ENCODE measurements at places on chromosomes 7 and 10. TPM values are rescaled to one million over a fixed set of nuclear protein-coding genes. Genes with fewer than 3 reads are reported as not detected.

DNA sequence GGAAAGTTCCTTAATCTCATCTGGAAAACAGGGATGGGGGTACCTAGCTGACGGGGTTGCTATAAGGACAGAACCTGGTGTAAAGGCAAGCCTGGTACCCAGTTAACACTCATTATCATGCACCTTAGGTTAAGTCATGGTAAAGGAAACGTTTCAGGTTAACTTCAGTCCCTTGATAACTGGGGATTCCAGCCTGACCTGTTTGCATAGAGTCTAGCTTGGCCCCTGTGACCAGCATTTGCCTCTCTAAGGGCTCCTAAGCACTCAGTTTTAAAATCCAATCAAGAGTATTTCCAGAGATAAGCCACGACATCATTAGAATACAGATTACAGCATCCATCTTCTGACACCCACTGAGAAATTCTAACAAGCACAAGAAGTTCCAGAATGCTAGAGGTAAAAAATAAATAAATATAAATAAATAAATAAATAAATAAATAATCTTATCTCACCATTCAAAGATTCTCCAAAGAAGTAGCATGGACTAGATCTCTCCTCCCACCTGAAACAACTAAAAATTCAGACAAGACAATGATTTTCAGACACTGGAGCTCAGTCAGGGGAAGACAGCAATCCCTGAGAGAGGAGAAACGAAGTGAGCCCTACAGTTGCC is 184.6 kb downstream of the KCNMA1 start:
- H3K27ac ChIP-seq, result no peak overlapping the region
- H3K36me3 ChIP-seq, result no peaks in the 10 kb centered on the region
- H3K4me1 ChIP-seq, result no peaks in the 10 kb centered on the region
- no peaks in the 10 kb centered on the region for H3K27me3 ChIP-seq
- H3K4me3 ChIP-seq, result no peak overlapping the region

Gene JAZF1
- 15.9 TPM for total RNA-seq

DNA sequence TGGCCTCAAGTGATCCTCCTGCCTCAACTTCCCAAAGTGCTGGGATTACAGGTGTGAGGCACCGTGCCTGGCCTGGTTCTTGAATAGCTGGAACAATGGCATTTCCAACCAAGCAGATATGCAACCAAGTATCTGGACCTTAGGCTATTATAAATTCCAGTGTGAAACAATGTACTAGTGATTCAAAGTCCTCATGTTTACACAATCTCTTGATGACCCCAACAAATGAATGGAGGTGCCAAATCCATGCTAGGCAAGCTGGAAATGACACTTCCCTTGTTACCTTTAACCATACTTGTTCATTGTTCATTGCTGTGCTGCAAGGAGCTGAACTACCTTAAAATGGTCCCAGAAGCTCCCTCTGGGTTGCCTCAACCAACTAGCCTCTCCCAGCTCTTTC is 282.2 kb upstream of the KLF14 start:
- no peak overlapping the region for H3K4me3 ChIP-seq
- DNase-seq, result no peak
- H3K36me3 ChIP-seq, result no peaks in the 10 kb centered on the region
- no peaks in the 10 kb centered on the region for H3K27me3 ChIP-seq

DNA sequence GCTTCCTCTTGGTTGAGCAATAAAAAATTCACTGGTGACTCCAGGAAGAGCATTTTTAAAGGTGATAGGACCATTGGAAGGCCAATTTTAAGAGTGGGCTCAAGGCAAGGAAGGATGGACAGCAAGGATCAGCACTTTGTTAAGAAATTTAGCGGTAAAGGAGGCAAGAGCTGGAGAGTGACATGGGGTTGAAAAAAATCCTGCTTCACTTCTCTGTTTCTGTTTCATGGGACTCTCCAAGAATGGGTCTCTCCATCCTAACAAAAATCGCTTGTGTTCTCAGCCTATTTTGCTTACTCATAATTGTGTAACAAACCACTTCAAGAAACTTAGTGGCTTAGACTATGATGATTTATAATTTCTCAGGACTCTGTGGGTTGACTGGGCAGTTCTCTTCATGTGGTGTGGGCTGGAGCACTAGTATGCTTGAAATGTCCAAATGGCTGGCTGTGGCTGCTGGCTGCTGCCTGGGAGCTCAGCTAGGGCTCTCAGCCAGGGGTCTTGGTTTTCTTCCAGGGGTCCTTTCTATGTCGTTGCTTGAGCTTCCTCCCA is 59.8 kb upstream of the ZNRF2 start:
- H3K27me3 ChIP-seq, result peaks cover 3% of the 10 kb centered on the region
- peak overlapping the region; percentile 9 for H3K27ac ChIP-seq
- peaks cover 25% of the 10 kb centered on the region for H3K4me1 ChIP-seq

- no peaks in the 10 kb centered on the region for H3K27me3 ChIP-seq
- no peaks in the 10 kb centered on the region for H3K36me3 ChIP-seq
- H3K27ac ChIP-seq, result peak overlapping the region; percentile 33
- no peak overlapping the region for H3K4me3 ChIP-seq
- peak; percentile 82 for DNase-seq
These were observed 170.8 kb downstream of the DNAJC1 start for GRCh38 chr10:21832821-21833130.

Measured in osteoblast (primary cell).